ENCODE measurements at places on chromosomes 12 and 14.
A peak's percentile ranks its signal among the peaks of the same experiment; 100 is the strongest.

- no peak for DNase-seq
Measured at GRCh38 chr14:102686196-102686801, 91.0 kb upstream of the TRAF3 start.

GRCh38 chr14:70338550-70338949, 20.9 kb downstream of the COX16 start:
- no peak for DNase-seq

GRCh38 chr12:56720731-56721151, 4.4 kb downstream of the NACA start:
- DNase-seq, result no peak

- DNase-seq, result no peak
Measured at GRCh38 chr12:91902860-91903683, 242.6 kb downstream of the BTG1 start.

DNA sequence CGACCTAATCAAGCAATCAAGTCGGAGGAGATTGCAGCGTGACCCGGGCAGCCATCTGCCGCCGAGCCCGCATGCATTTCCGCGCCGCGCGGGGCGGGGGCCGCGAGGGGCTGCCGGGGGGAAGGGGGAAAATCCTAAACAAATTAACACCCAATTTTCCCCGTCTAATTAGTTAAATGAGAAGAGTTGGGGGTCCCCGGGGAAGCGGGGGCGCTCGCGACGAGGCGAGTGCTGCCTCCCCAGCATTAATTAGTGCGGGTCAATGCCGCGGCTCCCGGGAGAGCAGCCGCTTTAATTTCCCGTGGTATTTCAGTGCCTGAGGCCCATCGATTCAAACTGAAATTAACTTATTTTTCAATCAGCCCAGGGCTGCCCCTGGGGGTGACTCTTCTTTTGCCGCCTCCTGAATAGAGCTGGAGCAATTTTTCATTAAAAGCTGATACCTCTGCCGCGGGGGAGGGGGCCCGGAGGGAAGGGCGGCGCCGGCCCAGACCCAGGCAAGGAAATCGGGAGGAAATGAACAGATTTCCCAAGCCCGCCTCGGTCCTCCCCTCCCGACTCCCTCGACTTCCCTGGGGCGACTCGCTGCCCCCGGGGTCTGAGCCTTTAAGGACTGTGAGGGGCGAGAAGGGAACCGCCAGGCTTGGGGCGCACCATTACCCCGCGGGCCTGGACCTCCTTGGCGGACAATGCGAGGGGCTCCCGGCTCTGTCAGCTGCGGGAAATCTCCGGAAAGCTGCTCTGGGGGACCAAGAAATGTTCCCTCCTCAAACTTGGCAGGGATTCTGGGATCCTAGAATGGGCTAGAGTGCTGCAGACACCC, 18.9 kb downstream of the VSX2 start:
- DNase-seq, result no peak

DNA sequence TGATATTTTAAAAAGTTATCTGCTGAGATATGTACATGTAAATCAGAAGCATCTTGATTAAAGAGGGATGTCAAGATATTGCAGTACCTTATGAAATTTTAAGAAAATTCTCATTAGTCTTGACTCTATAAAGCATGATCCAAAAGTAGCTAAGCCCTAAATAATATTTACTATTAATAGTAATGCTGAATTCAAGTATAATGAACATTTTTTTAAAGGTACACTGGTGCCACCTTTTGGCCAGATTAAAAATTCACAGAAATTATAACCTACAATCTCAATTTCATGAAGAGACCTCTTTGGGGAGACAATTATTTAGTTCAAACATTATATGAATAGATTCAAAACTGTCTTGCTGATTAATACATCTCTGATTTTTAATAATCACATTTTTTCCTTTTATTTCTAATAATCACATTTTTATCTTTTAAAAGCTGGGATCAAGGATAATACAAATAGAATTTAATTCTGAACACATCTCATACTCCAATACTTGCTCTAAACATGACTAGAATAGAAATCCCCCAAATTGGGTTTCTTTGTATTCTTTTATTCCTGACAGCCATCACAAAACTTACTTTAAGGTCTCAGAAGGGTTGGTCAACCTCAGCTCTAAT, 13.4 kb downstream of the AKAP5 start:
- DNase-seq, result no peak

DNA sequence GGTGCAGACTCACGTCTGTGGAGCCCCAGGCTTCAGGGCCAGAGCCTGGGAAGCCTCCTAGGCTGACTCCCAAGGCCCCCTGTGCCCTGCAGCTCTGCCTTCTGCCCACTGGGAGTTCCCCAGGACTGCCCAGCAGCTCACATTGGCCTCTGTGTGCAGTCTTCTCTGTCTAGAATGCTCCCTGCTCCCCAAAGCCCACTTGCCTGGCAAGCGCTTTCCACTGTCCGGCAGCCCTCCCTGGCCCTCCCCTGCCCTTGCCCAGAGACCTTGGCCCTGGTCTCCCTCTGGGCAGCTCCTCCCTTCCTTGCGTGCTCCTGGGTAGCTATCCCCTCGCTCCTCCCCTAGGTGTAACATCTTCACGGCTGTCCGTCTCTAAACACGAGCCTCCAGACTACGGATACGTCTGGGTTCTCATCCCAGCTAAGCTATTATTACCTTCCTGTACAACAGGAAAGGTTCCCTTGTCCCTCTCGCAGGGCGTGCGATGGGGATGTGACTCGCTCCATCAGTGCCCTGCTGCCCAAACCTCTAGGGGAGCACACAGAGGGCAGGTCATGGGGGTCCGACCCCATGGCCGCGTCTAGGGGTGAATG, 325.5 kb upstream of the RTL1 start:
- peak; percentile 18 for DNase-seq

- peak; percentile 26 for DNase-seq
Measured at GRCh38 chr14:77707355-77707723, 484 bp downstream of the ALKBH1 start.

DNA sequence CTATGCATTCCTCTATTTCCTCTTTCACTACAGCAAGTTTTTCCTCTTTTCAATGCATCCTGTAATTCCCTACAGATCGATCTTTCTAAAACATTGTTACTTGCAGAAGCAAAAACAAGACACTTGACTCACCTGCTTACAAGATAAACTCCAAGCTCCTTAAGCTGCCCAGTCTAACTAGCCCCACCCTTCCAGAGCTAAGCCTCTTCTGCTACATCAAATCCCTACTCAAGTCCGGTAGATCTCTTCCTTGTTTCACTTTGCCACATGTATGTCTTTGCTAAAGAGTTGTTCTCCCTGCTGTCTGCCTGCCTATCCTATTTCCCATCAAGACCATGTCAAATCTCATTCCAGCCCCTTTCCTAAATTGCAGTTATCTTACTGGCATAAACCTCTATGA, 724.8 kb downstream of the C12orf50 start:
- no peak for DNase-seq

DNA sequence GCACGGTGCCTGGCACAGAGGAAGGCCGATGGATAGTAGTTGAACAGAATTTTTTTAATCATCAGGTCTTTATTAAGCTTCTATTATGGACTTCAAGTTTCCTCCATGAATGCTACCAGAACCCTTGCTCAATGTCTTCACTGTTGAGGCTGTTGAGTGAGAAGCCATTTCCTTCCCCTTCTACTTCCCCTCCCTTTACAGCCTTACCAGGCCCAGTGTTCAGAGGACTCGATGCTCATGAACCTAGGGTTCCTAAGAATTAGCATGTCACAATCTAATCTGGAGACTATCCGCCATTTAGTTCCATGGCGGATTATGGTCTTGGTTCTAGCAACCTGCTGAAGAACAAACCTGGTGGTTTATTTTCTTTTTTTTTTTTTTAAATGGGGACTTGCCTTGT, 17.7 kb downstream of the ETV6 start:
- no peak for DNase-seq

GRCh38 chr14:70451874-70452273, at the start of gene ADAM21:
Gene ADAM21 (plus strand): TSS chr14:70452174. CDS start chr14:70457500, 5,326 bp downstream.
- no peak for DNase-seq

GRCh38 chr12:103998976-103999375, 33.3 kb downstream of the TDG start:
- peak; percentile 65 for DNase-seq

- DNase-seq, result peak; percentile 17
Measured at GRCh38 chr14:64711039-64711438, 6.8 kb downstream of the PLEKHG3 start.

DNA sequence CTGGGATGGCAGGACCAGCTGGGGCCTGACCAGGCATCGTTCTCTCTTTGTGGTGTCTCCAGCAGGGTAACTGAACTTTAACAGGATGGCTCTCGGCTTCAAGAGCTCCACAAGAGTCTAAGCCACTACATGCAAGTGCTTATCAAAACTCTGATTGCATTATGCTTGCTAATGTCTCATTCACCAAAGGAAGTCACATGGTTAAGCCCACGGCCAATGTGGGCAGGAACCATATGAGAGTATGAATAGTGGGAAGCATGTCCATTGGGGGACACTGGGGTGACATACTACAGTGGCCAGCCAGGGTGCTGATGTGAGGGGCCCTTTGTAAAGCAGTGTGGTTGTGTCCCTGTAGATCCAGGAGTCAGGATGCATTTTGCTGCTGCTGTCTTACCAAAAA, 35.0 kb upstream of the KCNA5 start:
- DNase-seq, result no peak

GRCh38 chr12:65535946-65536345, 257.5 kb downstream of the MSRB3 start:
- no peak for DNase-seq

GRCh38 chr14:21070610-21071224, 613 bp downstream of the ARHGEF40 start:
- DNase-seq, result peak; percentile 77

- no peak for DNase-seq
Measured at GRCh38 chr12:113236539-113237399, 15.5 kb downstream of the TPCN1 start.

DNA sequence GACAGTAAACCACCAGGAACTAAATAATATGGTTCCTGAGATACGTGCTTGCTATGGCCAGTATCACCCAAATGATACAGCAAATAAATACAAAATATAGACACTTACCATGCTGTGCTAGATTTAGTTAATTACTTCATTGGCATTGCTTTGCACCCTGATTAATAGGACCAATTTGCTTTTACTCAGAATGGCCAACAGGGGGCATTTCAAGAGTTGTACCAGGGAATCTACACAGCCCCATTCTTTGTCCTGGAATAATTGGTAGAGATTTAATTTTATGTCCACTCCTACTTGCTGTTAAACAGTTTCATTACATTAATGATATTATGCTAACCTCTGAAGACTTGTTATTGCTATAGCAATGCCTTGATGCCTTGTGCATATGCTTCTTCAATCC, 280.8 kb downstream of the RERGL start:
- DNase-seq, result no peak

GRCh38 chr12:107536613-107537012, 149.0 kb upstream of the PWP1 start:
- no peak for DNase-seq

DNA sequence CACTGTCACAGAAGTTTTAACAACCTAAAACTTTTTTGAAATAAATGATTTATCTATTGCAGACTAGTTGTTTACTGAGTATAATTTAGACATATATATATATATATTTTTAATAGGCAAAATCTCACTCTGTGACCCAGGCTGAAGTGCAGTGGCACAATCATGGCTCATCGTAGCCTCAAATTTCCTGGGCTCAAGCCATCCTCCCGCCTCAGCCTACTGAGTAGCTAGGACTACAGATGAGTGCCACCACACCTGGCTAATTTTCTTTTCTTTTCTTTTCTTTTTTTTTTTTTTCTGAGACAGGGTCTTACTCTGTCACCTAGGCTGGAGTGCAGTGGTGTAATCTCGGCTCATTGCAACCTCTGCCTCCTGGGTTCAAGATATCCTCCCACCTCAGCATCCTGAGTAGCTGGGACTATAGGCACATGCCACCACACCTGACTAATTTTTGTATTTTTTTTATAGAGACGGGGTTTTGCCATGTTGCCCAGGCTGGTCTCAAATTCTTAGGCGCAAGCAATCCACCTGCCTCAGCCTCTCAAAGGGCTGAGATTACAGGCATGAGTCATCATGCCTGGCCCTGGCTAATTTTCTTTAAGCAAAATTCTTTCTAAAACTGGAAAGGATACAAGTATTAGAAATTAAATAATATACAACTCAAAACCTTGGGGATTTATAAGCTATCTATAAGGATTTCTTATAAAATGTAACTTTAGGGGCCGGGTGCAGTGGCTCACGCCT, 23.1 kb downstream of the EEA1 start:
- no peak for DNase-seq

DNA sequence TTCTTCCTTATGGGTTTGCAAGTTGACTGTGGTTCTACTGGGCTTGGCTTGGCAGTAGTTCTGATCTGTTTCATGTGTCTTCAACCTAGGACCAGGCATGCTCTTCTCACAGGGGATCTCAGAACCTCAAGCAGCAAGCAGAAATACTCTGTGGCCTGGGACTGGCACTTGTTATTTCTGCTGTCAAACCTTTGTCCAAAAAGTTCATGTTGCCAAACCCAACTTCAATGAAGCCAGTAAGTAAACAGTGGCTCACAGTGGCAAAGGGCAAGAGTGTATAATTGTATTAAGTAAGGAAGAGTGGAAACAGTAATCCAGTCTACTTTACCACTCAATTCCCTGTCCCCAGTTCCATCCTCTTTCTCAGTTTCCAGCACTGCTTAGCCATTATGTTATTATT, 15.7 kb upstream of the HMGA2 start:
- DNase-seq, result no peak

- no peak for DNase-seq
Measured at GRCh38 chr12:45354399-45354798, 138.5 kb downstream of the ANO6 start.

GRCh38 chr12:118190266-118190665, 54.3 kb downstream of the PEBP1 start:
- no peak for DNase-seq

- no peak for DNase-seq
Measured at GRCh38 chr14:96065661-96066459, 26.7 kb downstream of the C14orf132 start.

Data from femur (tissue), 1 donor.